ENCODE measurements at places on chromosomes 3 and 15.

DNA sequence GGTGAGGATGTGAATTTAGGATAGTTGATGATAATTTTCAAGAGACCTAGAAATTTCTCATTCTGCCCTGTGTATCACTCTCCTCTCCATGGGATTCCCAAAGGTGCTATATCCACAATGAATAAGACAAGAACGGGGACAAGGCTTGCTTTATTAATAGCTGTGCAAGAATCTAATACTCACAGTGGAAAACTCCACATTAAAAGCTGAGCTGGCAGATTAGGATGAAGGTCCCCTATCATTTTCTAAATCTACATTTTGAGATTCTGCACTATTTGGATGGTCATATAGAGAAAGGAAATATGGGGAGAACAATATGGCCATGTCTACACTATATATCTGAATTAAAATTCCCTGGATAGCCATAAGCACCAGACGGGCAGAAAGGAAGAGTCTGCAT is 411.0 kb upstream of the TGFBR2 start:
- DNase-seq, result no peak

GRCh38 chr3:30467596-30468238 is 138.7 kb upstream of the TGFBR2 start:
- no peak for DNase-seq

DNA sequence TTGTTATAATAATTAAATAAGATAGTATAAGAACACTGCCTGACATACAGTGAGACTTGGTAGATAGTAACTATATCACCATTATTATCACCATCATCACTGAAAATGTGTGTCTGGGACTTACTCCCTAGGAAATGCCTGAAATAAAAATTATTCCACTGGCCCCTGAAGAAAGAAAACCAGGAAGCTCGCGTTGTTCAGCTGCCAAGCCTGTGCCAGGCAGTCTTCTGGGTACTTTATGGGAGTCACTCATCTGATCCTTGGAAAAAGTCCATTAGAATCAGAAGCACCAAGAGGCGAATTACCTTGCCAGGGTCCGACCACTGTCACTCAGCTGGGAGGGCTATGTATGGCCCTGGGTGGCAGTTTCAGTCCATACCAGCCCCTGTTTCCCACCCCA is 220.3 kb upstream of the TPM1 start:
- DNase-seq, result no peak

GRCh38 chr3:159627229-159627628 is 361.4 kb upstream of the IL12A start:
- no peak for DNase-seq

DNA sequence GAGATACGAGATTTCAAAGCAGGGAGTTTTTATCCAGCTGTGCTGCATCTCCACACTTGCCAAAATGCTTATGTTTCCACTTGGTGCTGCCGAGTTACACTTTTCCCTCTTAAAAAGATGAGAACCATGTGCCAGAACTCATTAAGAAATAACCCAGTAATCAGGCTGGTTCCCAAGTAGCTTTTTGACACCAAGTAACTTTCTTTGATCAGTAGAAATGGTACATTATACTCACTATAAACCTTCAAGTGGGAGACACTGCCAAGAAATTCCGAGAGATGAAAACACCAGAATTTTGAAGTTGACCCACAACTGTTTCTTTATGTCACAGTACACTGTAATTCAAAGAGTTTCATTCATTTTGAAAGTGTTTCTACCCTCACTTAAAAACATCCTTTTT is 164.6 kb upstream of the CCDC54 start:
- DNase-seq, result no peak

DNA sequence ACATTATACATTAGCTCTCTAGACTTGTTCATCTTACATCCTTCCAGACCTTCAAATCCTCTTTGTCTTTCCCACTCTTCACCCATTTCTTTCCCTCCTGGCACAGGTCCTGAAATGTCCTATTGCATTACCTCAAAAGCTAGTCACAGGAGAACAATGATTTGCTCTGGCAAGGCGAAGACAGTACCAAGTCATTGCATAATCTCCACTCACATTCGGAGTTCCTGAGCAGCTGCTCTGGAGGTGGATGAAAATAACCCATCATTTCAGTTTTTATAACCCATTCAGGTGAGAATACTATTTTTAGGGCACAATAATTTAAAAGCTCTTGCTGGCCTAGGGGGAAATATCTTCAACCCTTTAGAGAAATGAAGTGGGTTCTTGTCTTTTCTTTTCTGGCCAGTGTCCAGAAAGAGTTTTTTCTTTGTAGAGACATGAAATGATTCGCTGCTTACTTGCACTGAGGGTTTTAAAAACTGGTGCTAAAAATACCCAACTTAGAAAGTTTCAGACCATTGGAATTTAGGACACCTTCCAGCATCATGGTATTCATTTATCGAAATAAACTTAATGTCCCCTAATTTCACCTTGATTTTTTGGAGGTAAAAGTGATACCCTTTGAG is 23.4 kb upstream of the DYNC1LI1 start:
- DNase-seq, result no peak

- DNase-seq, result peak; percentile 88
Observed at GRCh38 chr3:23944861-23945662, at the start of gene NR1D2. Gene NR1D2, plus strand, starts transcription at chr3:23945286. Its CDS starts 293 bp downstream, at chr3:23945579.

- no peak for DNase-seq
Observed at GRCh38 chr3:71339049-71339448, 244.5 kb downstream of the FOXP1 start.

GRCh38 chr15:72205896-72206676 is 8.5 kb upstream of the GRAMD2A start:
- DNase-seq, result no peak
